Sigmoid colon (tissue), 7 donors: ENCODE measurements at places on chromosomes 16 and 17. TPM values are rescaled to one million over a fixed set of nuclear protein-coding genes. Genes with fewer than 3 reads are reported as not detected.

DNAI2 gene
- polyA plus RNA-seq = 0.10 TPM

DNA sequence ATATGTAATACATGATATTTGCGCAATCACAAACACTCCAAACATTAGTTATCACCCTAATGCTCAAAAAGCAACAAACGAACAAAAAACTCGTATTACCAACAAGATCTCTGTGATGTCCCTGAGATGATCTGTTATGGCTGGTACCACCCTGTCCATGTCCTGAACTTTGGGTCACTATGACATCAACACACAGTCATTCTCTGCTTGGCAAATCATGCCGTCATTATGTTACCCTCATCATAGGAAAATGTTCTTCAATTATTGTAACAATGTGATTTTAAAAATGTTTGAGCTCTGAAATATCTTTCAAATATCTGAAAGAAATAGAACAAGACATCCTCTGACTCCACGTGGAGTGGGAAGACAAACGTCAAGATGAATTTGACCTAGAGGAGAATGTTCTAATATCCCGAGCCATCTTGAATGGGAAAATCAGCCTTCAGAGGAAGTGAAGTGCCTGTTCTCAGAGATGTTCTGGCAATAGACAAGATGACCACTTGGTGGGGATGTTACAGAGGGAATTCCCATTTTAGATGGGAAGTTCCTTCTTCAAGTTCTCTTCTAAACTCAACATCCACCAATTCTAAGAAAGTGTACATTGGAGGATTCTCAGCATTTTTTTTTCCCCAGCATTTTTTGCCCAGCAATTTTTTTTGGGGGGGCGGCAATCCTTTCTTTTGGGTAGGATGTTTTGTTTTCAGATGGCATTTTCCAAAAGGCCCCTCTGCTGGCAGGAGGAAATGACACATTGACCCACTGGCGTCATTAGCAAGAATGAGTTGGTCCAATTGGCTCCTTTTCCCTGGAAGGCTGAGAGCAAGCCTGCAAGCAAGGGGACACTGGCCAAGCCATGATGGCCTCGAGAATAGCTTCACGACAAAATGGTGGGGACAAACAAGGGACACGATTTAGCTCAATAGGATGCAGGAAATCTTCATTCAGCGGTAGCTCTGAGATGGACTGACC, 3.7 kb upstream of the HSD17B2 start:
- no peak for DNase-seq

- DNase-seq = no peak
Measured at GRCh38 chr16:71658771-71659170, 32.8 kb downstream of the MARVELD3 start.

DNA sequence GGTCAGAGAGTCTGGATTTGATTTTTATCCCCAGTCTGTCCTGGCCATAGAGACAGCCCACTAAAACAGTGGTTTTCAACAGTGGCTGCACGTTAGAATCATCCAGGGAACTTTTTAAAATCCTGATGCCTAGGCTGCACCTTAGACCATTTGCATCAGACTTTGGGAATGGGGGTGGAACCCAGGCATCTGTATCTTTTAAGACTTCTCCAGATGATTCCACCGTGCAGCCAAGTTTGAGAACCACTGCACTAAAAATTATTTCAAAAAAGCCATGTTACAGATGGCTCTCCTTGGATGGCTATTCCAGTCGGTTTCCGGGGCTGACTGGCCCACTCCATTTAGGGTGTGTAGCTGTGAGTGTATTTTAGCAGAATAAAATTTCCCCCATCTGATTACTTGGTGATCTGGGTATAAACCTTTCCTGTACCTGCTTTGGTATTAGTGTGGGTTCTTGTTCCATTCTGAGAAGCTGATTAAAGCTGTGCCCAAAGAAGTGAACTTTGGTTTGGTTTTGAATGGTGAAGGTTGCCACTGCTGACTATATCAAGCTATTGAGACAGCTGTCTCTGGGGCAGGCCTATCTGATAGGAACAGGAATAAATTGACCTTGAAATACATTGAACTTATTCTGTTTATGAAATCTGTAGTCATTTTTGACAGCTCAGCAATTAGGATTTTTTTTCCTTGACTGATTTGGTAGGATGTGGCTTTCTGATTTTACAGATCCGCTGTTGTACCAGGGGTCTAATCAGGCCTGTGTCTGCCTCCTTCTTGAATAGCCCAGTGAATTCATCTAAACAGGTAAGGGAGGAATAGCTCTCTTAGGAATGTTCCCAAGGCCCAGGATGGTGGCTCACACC, 1.3 kb downstream of the ATP5MC1 start:
- DNase-seq = no peak

DNA sequence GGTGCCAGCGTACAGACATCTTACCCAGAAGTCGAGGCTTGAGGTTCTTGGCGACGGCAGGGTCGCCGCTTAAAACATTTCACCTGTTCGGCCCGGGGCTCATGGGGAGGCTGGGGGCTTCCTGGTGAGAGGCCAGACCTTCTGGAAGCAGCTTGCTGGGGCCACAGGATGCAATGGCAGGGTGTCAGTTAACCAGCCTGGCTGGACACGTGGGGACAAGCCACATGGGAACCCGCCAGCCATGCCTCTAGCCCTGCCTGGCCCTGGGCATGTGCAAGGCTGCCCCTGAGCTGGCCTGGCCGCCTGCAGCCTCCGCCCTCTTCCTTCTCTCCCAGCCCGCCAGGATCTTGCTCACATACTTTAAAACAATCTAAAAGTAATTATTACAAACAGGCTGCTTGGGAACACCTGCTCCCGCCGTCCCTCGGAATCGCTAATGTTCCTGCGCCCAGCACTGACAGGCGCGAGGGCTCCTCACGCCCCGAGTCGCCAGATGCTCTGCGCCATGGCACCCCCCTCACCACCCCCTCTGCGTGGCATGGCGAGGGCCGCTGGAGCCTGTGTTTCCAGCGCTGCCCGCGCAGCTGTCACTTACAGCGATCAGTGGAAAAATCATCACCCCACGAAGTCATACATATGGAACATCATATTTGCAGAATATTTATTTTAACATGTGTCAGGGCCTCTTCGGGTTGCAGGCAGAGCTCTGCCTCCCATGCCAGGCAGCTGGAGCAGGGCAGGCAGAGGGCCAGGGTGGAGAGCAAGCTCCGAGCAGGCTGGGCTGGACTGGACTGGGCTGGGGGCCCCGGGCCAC, 188.7 kb upstream of the GSE1 start:
- peak; percentile 58 for DNase-seq

- peak; percentile 88 for DNase-seq
Measured at GRCh38 chr17:50944054-50944901, 78.1 kb upstream of the TOB1 start.

DNA sequence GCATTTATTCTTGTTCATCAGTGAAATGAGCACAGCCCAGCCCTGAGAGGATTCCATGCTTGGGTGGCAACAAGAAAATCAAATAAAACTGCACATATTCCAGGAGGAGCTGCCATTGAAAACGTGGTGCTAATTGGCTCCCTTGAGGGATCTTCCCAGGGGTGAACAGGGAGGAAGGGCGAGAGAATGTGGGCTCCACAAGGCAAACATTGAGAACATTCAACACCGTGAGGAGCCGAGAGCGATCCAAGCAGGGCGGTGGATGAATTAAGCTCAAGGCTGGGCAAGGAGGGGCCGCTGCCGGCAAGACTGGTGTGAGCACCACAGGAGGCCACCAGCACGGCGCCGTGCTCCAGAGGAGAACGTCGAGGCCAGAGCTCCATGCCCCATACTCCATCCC, 166.9 kb downstream of the C16orf95 start:
- no peak for DNase-seq

PRSS36 gene
- 4.7 TPM for polyA plus RNA-seq

DNA sequence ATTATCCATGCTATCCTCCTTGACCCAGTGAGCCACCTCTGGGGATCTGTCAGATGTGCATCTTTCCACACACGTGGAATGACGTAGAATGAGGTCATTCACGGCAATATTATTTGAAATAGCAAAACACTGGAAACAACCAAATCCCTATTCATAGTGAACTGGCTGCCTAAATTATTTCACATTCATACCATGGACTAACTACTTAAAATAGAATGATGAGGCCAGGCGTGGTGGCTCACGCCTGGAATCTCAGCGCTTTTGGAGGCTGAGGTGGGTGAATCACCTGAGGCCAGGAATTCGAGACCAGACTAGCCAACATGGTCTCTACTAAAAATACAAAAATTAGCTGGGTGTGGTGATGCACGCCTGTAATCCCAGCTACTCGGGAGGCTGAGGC, 75.5 kb downstream of the RAP1GAP2 start:
- no peak for DNase-seq

DNA sequence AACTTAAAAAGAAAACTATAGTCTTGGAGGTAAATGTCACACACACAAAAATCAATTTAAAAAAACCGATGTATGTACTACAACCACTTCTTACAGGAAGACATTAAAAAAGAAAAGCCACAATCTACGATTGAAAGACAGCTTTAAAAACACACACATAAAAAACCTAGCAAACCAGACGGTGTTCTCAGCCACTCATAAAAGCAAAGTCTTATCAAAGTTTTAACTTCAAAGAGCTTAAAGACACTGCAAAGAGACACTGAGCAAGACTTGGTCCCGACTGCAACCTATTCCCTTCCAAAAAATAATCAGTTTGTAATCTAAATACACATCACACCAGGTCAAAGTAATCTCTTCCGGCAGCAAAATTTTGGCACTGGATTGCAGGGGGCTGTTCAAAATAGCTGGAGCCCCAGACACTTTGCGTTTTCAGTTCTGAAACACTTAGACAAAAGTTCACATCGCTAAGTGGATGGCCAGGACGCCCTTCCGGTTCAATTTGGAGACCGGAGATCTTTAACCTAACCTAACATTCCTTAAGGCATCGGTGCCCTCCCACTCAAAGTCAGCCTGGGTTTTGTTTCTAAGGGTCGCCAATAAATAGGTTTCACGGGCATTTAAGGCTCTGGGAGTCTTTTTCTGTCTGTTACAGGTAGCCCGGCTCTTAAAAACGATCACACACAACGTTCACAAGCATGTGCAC, 2.6 kb downstream of the ZCCHC14 start:
- no peak for DNase-seq

- no peak for DNase-seq
Measured at GRCh38 chr17:70205401-70205800, 36.1 kb downstream of the KCNJ2 start.

DNA sequence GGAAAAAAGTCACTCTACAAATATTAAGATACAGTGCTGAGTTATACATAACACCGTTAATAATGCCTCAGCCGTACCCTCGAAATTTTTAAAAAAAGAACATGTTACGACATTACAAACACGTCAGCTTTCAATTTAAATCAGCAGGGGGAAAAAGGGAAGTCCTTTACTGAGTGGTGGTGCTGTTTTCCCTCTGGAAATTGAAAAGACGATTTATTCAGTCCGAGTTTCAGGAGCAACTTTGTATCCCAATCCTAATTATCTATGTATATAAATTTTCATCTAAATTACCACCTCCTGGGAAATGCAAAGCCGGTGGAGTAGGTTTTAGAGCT, 1.3 kb downstream of the NETO2 start:
- DNase-seq = no peak

- DNase-seq = no peak
Measured at GRCh38 chr16:88687254-88687576, 908 bp upstream of the SNAI3 start.

TERB1 gene
- polyA plus RNA-seq = not detected

IL17C gene
- polyA plus RNA-seq = 0.96 TPM

DNA sequence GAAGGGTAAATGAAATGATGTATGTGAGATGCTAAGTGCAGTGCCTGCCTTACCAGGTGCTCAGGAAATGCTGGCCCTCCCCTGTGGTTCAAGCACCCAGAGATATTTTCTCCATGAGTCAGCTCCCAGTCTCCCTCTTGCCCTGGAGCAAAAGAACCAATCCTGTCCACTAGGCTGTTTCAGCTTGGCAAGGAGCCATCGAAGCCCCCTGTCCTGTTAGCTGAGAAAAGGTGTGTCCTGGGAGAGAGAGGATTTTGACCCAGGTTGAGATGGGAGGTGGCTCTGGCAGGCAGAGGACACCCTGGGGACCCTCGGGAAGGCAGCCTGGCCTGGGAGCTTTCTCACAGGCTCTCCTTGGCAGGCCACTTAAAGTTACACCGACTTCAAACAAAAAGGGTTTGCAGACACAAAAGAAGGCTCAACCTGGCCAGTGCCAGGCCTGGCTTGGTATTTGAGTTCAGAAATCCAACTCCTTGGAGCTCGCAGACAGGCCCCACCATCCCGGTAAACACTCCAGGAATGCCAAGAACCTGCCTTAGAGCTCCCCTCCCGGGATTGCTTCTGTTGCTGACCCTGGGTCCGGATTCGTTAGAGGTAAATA, 29.6 kb downstream of the NTN1 start:
- DNase-seq = no peak

TNFRSF13B gene
- polyA plus RNA-seq = not detected

DNA sequence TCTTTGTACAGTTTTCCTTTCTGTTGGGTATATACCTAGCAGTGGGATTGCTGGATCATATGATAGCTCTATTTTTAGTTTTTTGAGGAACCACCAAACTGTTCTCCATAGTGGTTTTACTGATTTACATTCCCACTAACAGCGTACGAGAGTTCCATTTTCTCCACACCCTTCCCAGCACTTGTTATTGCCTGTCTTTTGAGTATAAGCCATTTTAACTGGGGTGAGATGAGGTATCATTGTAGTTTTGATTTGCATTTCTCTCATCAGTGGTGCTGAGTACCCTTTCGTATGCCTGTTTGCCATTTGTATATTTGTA, 887 bp upstream of the EVI2B start:
- no peak for DNase-seq
